ENCODE measurements at places on chromosomes 6 and 20. TPM values are rescaled to one million over a fixed set of nuclear protein-coding genes. Genes with fewer than 3 reads are reported as not detected.

Gene FAM83C
- polyA plus RNA-seq = not detected

Gene PRDM1
- 79.8 TPM for polyA plus RNA-seq

Gene SPATA25
- polyA plus RNA-seq = not detected

Gene TRAPPC3L
- not detected for polyA plus RNA-seq

Gene RBPJL
- polyA plus RNA-seq = not detected

Gene COL20A1
- polyA plus RNA-seq = not detected

Gene RALGAPA2
- 7.4 TPM for polyA plus RNA-seq

Gene PNLDC1
- polyA plus RNA-seq = not detected

Data from CD8-positive, alpha-beta memory T cell (primary cell).